ENCODE measurements at places on chromosomes 3 and 15.

DNA sequence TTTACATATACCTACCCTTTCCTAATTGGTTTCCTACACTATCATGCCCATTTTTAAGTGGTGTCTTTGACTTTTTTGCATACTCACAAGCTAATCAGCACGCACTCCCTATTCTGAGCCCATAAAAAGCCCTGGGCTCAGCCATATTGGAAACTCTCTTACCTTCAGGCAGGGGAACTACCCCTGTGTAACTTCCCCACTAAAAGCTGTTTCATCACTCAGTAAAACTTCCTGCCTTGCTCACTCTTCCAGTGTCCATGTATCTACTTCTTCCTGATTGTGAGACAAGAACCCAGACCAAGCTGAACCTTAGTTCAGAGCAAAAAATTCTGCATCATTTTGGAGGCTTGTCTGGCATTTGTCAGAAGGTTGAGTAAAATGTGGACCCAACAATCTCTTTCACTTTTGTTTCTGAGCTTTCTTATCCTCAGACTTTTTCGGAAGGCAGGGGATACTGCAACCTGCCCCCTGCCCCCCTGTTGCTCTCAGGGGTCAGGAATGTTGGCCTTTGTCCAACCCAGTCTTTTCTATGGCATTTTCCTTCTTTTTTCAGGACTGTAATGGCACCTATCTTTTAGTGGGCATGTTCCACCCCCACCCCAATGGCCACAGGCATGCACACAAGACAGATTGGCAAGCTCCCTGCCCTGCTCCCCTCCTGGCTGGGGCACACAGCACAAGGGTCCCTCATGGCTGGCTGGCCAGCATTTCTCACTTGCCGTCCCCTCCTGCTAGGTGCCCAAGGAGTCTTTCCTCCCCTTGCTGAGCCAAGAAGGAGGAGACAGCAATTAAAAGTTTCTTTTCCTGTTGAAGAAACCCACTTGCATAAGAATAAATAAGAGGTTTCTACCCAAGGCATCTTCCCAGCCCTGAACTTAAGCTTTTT is 26.3 kb upstream of the TMEM45A start:
- no peak for DNase-seq

DNA sequence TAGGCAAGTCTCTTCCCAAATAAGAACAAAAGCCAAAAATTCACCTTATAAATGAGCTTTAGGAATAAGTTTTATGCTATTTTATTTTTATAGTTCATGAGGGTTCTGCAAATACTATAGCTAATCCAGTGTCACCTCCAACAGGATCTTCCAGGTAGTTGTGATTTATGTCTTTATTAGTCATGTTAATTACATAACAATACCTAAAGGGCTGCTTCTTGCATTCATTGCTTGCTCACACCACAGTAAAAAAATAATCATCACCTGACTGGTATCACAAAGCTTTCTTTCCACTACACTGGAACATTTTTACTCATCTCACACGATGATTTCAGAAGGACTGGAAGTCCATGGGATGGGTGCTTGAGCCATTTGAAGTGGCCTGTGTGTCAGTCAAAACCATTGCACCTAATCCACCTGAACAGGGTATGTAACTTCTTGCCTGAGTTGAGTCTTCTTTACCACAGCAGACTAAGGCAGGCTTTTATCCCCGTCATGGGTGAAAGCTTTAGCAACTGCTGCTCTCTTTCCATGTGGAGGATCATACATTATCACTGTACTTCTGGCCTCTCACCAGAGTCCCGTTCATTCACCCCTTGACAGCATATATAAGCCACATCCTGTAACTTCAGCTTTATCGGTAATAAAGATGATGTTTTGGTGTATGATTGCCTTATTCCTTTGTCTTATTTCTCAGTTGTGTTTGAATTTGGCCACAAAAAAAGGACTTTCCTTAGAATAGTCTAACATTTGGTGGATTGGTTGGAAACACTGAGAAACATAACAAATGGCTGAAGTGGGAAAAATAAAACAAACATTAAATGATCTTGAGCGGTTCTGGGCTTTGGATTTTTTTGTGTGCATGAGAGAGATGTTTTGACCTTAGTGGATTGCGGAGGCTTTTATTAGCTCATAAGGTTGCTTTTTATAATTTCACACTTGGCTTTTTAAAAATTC is 382.6 kb upstream of the THBS1 start:
- DNase-seq, result peak; percentile 26

DNA sequence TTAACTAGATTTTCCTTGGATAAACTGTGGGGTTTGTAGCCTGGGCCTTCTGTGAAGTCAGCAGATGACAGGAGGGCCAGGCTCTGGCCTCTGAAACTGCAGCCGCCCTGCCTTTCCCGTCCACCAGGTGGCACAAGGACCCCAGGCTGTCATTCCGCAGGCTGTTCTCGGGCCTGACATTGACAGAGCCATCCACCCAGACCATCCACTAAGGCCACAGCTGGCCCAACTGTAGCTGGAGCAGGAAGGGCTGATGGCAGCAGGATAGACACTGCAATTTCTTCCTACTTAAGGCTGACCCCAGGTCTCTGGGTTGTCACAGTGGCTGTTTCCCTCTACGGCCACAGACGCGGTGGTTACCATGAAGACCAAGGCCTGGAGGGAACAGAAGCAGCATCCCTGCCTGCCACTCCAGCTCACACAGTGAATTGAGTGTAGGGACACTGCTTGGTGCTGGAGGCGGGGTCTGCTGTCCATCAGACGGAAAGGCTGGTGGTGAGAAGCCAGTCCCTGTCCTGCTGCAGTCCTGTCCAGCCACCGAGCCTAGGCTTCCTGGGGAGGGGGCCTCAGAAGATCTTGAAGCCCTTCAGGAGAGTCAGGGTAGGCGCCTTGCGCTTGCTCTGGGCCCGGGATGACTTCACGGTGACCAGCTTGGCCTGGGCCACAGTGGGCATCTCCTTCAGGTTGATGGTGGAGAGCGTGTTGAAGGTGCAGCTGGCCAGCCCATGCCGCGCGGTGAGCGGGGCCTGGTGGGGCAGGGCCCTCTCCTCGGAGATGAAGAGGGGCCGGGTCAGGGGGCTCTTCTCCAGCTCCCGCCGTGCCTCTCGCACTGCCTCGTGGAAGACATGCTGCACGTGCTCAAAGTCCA is 9.4 kb downstream of the SLC51B start:
- no peak for DNase-seq

DNA sequence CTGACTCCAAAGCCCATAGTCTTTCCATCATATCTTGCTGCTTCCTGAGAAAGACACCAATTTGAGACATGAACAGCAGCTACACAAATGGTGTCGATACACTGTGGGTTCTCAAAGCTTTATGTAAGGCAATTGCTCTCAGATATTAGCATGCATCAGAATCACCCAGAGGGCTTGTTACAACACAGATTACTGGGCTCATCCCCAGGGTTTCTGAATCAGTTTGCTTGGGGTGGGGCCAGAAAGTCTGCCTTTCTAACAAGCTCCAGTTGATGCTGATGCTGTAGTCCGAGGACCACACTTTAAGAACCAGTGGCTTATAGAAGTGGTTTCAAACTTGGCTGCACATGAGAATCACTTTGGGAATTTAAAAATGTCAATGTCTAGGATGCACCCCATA is 86.5 kb downstream of the SEMA6D start:
- no peak for DNase-seq

GRCh38 chr3:159080821-159081220 is 279.0 kb downstream of the MFSD1 start:
- DNase-seq, result no peak

DNA sequence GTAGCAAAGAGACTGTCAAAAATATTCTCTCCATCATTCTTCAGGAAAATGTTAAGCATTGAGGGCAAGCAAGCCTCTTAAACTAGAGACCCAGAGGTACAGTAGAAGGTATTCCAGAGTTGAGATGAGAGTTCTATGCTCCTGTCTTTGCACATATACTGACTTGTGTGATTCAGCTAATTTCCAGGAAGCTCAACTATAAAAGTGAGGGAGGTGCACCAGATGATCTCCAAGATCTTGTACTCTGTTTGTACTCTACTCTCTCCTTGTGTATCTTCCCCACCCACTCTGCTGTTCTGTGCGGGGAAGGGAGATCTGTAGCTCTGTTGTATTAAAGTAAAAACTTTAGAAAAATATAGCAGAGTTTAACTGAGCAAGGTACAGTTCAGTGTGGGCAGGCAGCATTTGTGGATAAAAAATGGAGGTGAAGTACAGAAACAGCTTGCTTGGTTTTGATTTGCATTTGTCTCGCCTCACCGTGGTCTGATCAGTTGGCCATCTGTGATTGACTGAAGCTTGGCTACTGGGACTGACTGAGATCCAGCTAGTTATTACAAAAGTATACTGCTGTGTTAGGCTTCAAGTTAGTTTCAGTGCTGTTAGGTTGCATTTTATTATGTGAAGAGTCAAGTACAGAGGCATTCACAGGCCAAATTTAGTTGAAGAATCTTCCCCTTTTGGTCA is 463.1 kb upstream of the GOLIM4 start:
- DNase-seq, result no peak

- no peak for DNase-seq
Observed at GRCh38 chr3:120350401-120350941, 1.3 kb upstream of the LRRC58 start.

Measured in NCI-H187 treated with DMSO at 0.1 percent for 48 hours (cell line).